ENCODE measurements at places on chromosomes 13 and 19.

GRCh38 chr19:50152578-50152977, 10.5 kb downstream of the IZUMO2 start:
- no peaks in the 10 kb centered on the region for H3K27me3 ChIP-seq
- no peak overlapping the region for H3K27ac ChIP-seq
- no peak for DNase-seq

DNA sequence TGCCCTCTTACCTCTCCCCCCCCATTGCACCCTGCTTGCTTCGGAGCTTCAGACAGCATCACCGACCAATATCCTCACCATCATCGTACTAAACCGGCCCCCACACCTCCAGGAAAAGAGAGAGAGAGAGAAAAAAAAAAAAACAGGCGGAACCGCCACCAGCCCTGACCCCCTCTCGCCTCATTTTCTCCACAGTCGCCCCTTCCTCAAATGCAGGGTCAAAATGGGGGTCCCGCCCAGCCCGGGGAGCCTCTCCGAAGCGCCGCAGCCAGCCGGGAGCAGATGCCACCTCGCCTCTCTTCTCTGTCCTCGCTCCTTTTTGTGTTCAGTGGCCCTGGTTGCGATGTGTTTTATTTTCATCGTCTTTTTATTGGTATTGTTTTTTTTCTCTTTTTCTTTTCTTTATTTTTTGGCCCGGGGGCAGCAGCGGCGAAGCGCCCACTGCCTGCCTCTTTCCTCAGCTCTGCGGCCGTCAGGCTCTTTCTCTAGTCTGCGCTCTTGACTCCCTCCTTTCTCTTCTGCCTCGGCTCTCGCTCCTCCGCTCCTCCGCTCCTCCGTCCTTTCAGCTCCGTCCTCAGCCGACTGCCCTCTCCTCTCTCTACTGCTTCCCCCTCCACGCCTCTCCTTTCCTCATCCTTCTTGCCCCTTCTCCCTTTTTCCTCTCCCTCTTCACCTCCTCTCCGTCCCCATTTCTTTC, 41.4 kb downstream of the DEDD2 start:
- no peaks in the 10 kb centered on the region for H3K36me3 ChIP-seq
- no peak overlapping the region for H3K27ac ChIP-seq

DNA sequence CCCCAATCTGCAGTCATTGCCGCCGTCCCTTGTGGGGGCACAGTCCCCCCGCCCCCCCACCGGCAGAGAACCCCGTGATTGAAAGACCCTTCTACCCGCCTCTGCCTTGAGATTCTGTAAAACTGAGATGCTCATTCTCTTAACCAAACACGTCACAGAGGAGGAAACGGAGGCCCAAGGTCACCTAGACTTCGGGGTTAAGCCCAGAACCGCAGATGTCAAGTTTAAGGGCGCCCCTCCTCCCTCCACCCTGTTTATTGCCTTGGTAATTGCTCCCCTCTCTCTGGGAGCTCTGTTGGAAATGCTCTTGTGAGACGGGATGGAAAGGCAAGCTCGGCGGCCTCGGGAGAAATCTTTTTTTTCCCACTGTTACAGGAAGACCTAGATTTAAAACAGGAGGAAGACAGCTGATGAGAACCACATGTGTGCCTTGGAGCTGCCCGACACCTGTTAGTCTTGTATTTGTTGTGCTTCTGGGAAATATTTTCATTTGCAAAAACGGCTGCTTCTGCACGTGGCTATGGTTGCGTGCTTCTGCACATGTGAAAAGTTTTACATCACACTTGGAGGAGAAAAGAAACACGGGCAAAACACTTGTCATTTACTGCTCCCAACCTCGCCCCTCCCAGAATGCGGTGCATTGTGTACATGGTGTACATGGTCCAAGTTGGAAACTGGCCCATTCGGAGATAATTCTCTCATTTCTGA, 1.1 kb upstream of the MED26 start:
- H3K4me1 ChIP-seq = peaks cover 11% of the 10 kb centered on the region
- no peak for DNase-seq
- no peak overlapping the region for H3K27ac ChIP-seq

- DNase-seq = no peak
- no peak overlapping the region for H3K27ac ChIP-seq
- H3K27me3 ChIP-seq = no peaks in the 10 kb centered on the region
- H3K36me3 ChIP-seq = no peaks in the 10 kb centered on the region
Measured at GRCh38 chr13:83568019-83568418, 314.3 kb downstream of the SLITRK1 start.

- no peak overlapping the region for H3K4me3 ChIP-seq
- no peaks in the 10 kb centered on the region for H3K36me3 ChIP-seq
Measured at GRCh38 chr13:32281096-32281495, 34.1 kb downstream of the ZAR1L start.

DNA sequence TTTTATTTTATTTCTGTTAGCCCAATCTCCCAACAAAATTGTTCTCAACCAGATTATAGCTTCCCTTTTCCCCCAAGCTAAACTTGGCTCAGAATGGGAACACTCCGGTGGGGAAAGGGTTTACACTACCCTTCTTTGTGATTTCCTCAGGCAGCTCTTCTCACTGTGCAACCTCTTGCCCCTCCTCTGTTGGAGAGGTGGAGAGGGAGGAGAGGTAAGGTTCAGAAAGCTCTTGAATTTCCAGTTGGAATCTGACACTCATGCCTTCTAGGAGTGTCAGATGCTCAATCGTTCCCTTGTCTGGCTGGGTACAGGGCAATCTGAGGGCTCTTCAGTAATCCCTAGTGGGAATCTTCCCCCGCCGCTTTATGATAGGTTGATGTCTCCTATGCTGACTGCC, 486.1 kb upstream of the KLF12 start:
- H3K36me3 ChIP-seq = no peaks in the 10 kb centered on the region
- H3K4me3 ChIP-seq = no peak overlapping the region
- no peak overlapping the region for H3K27ac ChIP-seq
- DNase-seq = no peak

DNA sequence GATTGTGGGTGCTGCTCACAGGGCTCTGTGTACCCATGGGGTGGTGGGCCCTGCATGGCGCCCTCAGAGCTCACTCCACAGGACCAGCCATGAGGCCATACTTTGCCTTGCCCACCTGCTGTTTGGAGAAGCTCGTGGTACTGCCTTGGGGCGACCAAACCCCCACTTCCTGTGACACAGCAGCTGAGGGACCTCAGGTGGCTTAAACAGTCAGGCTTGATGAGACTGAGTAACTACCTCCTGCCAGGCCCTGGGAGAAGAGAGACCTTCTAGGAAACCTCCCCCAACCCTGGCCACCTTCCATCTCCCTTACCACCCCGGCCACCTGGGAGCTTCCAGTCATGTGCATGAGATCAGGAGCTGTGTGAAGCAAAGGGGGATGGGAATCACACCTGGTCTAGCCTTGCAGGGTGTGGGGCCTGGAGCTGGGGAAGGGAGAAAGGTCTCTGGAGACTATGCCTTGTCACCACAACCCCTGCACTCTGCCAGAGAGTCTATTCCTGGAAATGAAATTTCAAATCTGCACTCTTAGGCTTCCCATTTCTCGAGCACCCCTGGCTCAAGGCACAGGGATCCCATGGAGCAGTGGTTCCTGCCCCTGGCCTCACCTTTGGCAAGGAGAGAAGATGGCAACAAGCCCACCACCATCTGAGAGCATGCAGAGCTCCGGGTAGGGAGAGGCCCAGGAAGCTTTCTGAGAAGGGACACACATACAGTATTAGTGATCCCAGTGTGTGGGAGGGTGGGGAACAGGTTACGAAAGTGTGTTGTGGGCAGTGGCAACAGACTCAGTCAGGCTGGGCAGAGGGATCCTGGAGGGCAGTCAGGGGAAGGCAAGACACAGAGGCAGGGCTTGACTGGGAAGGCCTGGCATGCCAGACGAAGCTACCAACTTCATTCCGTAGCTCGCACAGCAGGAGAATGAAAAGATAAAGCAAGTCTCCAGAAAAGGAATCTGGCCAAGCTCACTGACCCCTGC, 125.0 kb downstream of the URI1 start:
- no peak for DNase-seq
- H3K27ac ChIP-seq = no peak overlapping the region
- no peaks in the 10 kb centered on the region for H3K27me3 ChIP-seq
- no peak overlapping the region for H3K4me3 ChIP-seq
- H3K4me1 ChIP-seq = peaks cover 30% of the 10 kb centered on the region

DNA sequence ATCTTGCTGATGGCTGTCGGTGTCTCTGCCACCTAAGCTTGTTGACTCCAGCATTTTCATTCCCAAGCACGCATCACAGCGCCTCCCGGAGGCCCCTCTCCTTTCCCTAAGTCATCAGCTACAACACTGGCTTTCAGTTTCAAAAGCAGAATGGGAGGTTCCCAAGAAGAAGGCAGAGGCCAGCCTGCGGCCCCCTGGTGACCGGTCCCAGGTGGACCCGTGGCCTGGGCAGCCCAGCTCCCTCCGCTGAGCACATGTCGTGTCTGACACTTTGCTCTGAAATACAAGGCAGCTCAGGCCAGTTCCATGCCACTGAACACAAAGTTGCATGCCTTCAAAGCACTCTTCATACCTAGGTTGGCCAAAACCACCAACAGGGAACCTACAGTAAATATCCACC, 8.5 kb downstream of the MLLT1 start:
- no peaks in the 10 kb centered on the region for H3K36me3 ChIP-seq
- H3K4me1 ChIP-seq = peaks cover 42% of the 10 kb centered on the region
- no peak for DNase-seq

- no peaks in the 10 kb centered on the region for H3K27me3 ChIP-seq
- no peak overlapping the region for H3K4me3 ChIP-seq
- no peaks in the 10 kb centered on the region for H3K36me3 ChIP-seq
- no peak overlapping the region for H3K27ac ChIP-seq
- no peaks in the 10 kb centered on the region for H3K4me1 ChIP-seq
Measured at GRCh38 chr13:36571444-36571843, 102.4 kb upstream of the SERTM1 start.

GRCh38 chr19:58519087-58519354, 589 bp downstream of the ZBTB45 start:
- H3K36me3 ChIP-seq = no peaks in the 10 kb centered on the region
- no peaks in the 10 kb centered on the region for H3K27me3 ChIP-seq
- peaks cover 16% of the 10 kb centered on the region for H3K4me1 ChIP-seq
- peak overlapping the region; percentile 54 for H3K4me3 ChIP-seq

DNA sequence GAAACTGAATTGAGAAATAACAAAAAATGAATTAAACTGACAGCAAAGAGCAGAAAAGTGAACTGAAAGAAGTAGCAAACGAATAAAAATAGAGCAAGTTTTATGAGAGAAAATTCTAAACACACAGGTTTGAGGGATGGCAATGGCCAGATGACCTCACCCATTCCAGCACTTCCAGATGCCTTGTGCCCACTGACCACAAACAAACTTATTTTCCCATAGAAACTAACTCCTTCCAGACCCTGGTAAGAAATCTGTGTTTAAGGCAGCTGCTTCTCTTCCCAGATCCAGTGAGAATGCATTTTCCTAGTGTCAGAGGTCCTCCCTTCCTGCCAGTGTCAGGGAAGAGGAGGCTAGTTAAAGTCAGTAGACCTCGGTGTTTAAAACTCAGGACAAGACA, 51.7 kb downstream of the RXFP2 start:
- H3K4me1 ChIP-seq = no peaks in the 10 kb centered on the region
- H3K36me3 ChIP-seq = no peaks in the 10 kb centered on the region
- H3K27ac ChIP-seq = no peak overlapping the region
- no peak for DNase-seq
- no peaks in the 10 kb centered on the region for H3K27me3 ChIP-seq

- peaks cover 8% of the 10 kb centered on the region for H3K36me3 ChIP-seq
- H3K4me1 ChIP-seq = no peaks in the 10 kb centered on the region
- H3K4me3 ChIP-seq = no peak overlapping the region
- H3K27me3 ChIP-seq = no peaks in the 10 kb centered on the region
- H3K27ac ChIP-seq = no peak overlapping the region
Measured at GRCh38 chr13:41813426-41813825, 147.5 kb downstream of the VWA8 start.

- no peak overlapping the region for H3K27ac ChIP-seq
- H3K36me3 ChIP-seq = no peaks in the 10 kb centered on the region
- H3K27me3 ChIP-seq = no peaks in the 10 kb centered on the region
- H3K4me1 ChIP-seq = no peaks in the 10 kb centered on the region
- DNase-seq = no peak
Measured at GRCh38 chr13:45925151-45925550, 73.6 kb upstream of the SIAH3 start.

- DNase-seq = no peak
- no peaks in the 10 kb centered on the region for H3K4me1 ChIP-seq
Measured at GRCh38 chr19:10898633-10899032, 27.3 kb downstream of the CARM1 start.

DNA sequence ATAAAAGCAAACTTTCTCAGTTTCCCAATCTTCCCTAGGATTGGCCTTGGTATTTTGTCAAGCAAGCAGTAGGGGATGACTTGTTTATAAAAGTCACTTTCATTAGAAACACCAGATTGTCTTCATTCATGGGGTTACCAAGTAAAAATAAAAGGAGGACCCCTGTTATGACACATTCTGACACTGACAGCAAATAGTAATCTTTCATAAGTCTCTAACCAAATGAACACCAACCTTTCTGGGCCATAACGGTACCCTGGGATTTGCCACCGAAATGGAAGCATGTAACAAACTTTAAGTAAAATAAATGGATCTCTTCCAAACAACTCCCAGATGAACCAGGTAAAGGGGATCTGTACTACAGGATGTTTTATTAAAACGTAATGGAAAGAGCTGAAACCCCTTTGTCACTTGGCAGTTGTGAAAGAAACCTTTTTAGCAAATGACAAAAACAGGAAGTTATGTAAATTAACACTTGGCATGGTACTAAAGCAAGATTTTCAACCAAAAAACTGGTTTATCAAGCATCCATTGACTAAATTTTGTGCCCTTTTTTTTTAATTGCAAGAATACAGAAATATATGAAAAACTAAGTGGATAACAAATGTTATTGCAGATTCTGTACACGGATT, 335.6 kb downstream of the RBM26 start:
- no peak overlapping the region for H3K4me3 ChIP-seq
- no peak for DNase-seq
- peaks cover 3% of the 10 kb centered on the region for H3K4me1 ChIP-seq
- H3K27me3 ChIP-seq = no peaks in the 10 kb centered on the region

DNA sequence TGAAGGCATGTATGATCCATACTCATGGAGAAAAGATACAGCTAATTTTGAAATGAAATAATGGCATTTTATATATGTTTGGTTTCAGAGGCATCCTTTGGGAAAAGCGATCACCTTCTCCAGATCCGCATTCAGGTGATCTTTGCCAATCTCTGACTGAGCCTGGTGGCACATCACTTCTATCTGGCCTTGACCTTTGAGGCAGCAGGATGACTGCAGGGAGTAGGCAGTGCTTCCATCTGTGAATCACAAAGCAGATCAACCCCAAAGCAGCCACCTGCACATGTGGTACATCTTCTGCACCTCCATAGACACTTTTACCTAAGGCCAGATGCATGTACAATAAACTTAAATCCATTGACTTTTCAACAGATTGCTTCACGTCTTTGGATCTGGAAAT, 53.4 kb downstream of the SPATA13 start:
- H3K27me3 ChIP-seq = no peaks in the 10 kb centered on the region
- H3K4me3 ChIP-seq = no peak overlapping the region
- H3K27ac ChIP-seq = no peak overlapping the region
- H3K4me1 ChIP-seq = peaks cover 17% of the 10 kb centered on the region
- no peak for DNase-seq
- H3K36me3 ChIP-seq = no peaks in the 10 kb centered on the region
